GF-D8 (cell line): ENCODE measurements at places on chromosomes 12 and 14.

DNA sequence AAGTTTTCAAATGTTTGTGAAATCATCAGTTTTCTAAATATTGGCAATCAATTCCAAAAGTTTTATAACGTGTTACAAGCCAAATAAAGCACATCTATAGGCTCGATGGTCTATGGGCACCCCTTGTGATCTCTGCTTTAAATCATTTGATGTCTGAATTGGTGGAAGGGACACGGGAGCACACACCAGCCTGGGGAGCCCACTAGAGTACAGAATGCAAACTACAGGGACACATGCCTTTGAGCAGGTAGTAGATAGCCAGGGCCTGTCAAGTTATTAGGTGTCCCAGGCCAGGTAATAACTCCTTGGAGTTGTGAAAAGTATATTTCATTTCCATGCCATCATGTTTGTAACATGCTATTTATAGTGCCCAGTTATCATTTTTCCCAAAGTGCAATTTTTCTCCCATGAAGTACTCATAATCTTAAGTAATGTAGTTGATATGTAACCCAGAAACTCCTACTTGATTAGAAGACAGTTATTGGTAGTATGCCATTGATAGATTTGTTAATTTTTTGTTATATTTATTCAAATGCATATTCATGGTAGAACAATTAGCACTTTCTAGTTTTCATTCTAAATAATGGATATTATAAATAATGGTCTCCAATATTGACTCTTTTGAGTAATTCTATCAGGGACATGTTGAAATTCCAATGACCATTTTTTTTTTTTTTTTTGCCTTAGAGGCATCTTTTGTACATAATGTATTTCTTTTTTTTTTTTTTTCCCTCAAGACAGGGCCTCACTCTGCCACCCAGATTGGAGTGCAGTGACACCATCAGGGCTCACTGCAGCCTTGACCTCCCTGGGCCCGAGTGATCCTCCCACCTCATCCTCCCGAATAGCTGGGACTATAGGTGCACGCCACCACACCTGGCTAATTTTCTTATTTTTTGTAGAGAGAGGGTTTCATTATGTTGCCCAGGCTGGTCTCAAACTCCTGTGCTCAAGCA lies 96.9 kb upstream of the FGD4 start:
- peak; percentile 10 for DNase-seq

GRCh38 chr12:54442961-54443360 lies 23.9 kb upstream of the ITGA5 start:
- DNase-seq: no peak

DNA sequence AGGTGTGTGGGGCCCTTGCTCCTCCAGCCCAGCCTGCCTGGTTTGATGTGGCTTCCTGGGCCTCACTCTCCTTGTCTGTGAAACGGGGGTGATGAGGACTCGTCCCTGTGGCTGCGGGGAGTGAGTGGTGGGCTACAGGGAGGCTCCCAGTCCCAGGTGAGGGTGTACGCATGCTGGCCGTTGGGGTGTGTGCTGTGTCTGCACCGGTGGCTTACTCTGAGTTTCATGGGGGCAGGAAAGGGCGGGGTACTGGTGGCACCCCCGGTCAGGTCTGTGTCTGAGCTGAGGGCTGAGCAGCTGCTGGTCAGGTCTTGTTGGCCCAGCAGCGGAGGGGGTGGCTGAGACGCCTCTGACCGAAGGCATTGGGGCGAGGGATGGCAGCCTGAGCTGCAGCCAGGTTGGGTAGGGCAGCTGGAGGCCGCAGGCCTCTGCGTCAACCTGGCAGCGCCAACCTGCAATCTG lies 11.2 kb downstream of the ULK1 start:
- no peak for DNase-seq

- DNase-seq: no peak
Observed at GRCh38 chr12:70964867-70965510, 44.5 kb upstream of the PTPRR start.

- no peak for DNase-seq
Observed at GRCh38 chr12:109264095-109264942, 44.8 kb downstream of the FOXN4 start.

- DNase-seq: no peak
Observed at GRCh38 chr12:89134213-89134770, 218.0 kb downstream of the DUSP6 start.

DNA sequence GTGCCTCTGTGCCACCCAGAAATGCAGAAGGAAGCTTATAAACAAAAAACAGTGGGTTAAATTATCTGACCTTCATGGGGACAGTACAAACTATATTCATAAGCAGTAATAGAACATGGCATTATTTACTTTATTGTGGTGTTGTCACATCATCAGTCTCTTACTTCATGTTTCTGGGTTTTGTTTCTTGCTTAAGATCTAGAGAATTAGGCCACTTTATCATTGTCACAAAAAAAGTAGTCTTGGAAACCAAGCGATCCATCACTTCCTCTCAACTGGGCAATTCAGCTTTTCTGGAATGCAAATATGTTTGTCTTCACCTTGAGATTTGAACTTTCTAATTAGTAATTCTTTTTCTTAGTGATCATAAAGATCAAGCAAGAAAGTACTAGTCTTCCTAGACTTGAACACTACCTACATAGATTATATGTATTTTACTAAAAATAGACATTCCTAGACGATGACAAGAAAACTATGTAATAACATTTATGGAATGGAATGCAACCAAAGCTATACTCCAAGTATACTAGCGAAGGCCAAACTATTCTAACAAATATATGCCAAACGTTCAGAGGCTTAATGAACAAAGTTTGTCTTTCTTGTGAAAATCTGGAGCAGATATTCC lies 363.4 kb downstream of the DAD1 start:
- no peak for DNase-seq

DNA sequence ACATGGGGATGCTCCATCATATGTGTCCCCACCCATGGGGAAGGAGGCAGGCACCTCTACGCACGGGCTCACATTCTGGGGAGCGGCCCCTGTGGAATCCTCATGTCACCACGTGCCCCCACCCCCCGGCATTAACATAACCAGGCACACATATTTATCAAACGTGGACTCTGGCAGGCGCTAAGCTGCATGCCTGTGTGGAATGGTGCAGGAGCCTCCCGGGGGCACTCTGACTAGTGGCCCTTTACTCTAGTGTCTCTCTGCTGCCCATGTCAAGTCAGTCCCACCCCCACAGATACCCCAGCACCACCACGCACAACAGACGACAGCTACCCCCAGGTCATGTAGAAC lies 66.1 kb downstream of the CCDC88C start:
- no peak for DNase-seq

DNA sequence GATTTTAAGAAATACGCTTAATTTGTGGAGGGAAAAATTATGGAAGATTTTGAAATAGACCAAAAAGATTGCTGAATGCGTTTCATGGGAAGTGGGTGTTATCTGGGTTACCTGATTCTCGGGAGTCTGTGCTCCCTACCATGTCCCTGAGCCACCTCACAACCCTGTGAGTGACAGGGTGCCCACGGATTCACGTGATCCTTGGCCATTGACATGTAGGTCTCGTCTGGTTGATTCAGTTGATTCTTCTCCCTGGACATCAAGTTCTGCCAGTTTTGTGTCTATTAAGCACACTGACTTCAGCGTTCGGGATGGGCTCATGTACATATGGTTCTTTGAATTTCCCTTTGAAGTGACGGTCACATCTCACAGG lies 101.4 kb downstream of the ADGRD1 start:
- DNase-seq: no peak

DNA sequence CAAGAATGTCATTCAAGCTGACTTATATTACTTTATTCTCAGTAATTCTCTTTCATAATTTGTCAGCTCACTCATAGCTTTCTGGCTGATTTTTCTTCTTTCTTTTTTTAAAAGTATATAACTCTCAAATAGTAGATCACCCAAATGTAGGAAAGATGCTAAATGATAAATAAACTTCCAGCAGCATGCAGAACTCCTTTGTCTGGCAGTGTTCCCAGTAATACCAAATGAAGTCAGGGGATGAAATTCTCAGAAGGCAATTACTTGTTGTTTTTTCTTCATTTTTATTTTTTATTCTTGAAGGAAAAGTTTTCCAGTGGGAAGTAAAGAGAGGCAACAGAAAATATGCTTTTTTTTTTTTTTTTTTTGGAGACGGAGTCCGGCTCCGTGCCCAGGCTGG lies 133.3 kb upstream of the SLCO1C1 start:
- no peak for DNase-seq

DNA sequence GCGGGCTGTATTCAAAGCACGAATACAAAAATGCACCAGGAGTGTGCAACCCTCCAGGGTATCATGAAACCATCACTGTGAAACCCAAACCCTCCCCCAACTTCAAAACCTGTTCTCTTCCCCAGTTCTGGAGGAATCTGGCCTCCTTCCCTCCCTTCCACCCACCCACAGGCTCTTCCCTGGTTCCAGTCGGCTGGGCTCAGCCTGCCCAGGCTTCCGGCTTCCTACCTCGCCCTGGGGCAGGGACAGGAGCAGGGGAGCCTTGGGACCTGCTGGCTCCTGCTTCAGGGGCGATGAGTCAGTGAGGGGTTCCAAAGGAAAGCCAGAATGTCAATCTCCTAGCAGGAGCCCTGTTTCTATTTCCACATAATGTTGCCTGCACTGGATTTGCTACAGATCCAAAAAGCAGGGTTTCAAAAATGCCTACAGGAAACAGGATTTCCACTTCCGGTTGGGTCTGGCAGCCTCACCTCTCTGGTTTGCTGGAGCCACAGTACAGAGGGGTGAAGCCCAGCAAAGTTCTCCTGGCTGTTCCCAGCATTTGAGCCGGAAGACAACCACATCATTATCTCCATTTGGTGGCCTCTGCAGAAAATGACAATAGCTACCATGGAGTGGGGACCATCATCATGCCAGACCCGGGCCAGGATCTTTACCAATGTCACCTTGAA lies 278.3 kb downstream of the DPF3 start:
- DNase-seq: no peak

GRCh38 chr12:67442347-67442841 lies 173.2 kb downstream of the CAND1 start:
- DNase-seq: no peak

GRCh38 chr12:56687223-56688128 lies 608 bp downstream of the PTGES3 start:
- peak; percentile 13 for DNase-seq

GRCh38 chr14:75333606-75334548 lies 55.2 kb downstream of the FOS start:
- DNase-seq: peak; percentile 89
